ENCODE measurements at places on chromosomes 4 and X.

- DNase-seq: no peak
Observed at GRCh38 chrX:131841496-131842437, 181.3 kb upstream of the STK26 start.

DNA sequence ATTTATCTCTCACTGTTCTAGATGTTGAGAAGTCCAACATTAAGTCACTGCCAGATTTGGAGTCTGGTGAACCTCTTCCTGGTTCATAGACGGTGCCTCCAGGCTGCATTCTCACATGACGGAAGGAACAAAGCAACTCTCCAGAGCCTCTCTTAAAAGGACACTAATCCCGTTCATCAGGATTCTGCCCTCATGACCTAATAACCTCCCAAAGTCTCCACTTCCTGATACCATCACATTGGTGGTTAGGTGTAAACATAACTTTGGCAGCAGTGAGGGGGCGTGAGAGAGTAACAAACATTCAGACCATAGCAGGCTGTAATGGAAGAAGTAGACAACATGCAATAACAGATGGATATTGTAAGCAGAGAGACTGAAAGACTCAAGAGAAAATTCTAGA, 388.6 kb downstream of the PDHA2 start:
- DNase-seq: no peak

DNA sequence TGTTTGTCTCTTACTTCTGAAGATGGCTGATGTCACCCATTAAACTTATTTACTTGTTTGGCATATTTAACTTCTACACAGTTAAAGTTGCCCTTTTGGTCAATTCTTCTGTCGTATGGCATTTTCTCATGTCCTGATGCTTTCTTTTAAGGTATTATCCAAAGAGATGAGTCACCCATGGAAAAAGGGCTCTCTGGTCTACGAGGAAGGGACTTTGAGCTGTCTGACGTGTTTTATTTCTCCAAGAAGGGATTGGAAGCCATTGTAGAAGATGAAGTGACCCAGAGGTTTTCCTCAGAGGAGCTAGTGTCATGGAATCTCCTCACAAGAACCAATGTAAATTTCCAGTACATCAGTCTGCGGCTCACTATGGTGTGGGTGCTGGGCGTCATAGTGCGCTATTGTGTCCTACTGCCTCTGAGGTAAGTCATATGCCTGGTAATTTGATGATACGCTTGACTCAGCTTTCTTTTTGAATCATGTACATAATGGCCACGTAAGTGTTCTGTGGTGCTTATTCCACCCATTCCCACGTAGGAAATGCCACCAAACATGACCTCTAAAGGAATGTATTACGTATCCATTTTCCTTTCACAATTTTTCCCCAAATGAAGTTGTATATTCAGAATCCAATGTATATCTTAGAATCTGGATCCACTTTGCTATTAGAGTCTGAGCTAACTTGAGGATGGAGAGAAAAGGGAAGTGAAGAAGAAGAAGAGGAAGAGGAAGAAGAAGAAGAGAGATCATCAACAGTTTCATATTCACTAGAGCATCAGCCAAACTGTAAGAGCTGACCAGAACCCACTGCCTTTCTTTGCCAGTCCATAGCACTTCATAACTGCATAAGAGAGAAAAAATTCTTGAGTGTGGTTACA, 45.7 kb downstream of the GPAT3 start:
- no peak for DNase-seq

DNA sequence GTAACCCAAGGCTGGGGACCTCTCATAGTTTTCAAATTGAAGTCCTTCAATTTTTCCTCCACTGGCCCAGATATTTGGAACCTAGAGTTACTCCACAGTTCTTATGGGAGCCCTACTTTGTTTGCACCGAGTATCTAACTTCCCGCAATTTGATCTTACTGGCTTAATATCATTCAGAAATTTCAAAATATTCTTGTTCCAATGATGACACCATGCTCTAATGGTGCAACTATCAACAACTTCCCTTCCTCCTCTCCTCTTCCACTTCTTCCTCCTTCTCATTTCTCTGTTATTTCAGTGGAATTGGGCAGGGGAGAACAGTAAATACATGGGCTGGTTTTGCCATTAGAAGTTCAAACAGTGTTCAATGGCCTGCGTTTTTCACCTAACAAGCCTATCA, 20.2 kb downstream of the PDCL2 start:
- DNase-seq: no peak

DNA sequence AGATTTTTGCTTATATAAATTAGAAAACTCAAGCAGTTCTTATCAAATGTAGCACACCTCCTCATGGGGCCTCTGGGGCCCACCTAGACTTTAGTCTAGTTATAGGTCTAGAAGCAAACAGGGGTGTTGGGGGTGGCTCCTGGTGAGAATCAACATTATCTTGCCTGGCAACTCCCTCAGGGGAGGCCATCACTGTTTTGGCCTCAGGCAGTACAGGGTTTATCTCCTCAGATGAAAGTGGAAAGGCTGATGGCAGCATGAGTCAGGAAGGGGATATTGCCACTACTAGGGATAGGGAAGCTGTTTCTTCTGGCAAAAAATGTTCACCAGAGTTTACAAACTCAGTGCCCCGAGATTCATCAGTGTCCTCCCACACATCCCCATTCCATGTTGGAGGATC, 232.4 kb upstream of the BMP3 start:
- no peak for DNase-seq

DNA sequence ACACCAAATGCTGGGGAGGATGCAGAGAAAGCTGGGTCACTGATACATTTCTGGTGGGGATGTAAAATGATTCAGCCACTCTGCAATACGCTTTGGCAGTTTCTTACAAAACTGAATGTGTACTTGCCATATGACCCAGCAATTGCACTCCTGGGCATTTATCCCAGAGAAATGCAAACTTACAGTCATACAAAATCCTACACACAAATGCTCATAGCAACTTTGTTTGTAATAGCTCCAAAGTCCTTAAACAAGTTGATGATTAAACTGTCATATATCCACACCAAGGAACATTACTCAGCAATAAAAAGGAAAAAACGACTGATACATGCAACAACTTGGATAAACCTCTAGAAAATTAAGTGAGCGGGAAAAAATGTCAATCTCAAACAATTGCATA, 12.3 kb downstream of the MID1 start:
- peak; percentile 56 for DNase-seq

GRCh38 chrX:24314019-24314635, at the start of gene SUPT20HL2:
Gene SUPT20HL2 (minus strand): TSS chrX:24314069. CDS start chrX:24313315, 754 bp downstream.
- no peak for DNase-seq

GRCh38 chrX:80879143-80879542, 69.5 kb upstream of the BRWD3 start:
- no peak for DNase-seq

GRCh38 chr4:86247906-86248305, 111.9 kb downstream of the MAPK10 start:
- no peak for DNase-seq

DNA sequence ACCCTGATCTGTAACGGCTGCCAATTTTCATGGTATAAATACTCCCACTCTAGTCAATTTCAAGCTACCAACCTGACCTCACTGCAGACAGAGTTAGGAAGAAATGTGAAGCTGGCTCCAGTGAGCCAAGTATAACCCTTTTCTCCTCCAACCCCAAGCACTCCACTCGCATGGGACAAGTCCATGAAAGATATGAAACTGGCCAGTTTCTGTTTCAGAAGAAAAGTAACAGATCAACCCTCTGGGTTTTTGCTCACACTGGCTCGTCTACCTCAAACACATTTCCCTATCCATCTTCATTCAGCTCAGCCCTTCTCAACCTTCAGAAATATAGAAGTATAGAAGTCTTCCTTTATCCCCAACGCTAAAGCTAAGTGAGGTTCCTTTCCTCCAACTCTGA, 82.4 kb upstream of the NDP start:
- DNase-seq: no peak

GRCh38 chrX:48028091-48028490, 21.3 kb downstream of the SPACA5 start:
- DNase-seq: no peak

DNA sequence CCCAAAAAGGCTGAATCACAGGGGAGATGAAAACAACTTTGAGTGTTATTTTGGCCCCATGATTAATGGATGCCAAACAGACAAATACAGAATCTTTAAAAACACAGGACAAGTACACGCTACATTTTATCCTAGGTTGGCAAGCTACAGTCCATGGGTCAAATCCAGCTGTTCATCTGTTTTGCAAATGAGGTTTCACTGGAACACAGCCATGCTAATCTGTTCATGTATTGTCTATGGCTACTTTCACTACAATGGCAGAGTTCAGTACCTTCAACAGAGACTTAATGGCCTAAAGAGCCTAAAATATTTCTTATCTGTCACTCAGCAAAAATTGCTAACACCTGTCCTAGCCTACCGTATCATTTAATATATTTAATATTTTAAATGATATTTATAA, 1548.5 kb upstream of the IGFBP7 start:
- DNase-seq: no peak

DNA sequence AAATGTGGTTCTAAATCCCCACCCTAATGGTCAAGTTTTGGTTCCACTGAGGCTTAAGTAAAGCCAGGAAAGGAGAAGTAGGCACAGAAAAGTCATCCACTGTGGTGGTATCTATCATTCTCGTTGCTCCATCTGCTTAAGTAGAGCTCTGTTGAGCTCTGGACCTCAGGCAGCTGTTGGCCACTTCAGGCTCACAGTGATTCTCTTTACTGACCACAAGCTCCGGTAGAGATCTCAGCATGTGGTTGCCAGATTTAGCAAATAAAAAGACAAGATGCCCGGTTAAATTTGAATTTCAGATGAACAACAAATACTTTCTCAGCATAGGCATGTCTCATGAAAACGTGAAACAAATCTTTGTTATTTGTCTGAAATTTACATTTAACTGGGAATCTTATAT, 132.3 kb upstream of the PTCHD1 start:
- DNase-seq: no peak

GRCh38 chr4:25827373-25827772, 35.4 kb downstream of the SEL1L3 start:
- DNase-seq: no peak

DNA sequence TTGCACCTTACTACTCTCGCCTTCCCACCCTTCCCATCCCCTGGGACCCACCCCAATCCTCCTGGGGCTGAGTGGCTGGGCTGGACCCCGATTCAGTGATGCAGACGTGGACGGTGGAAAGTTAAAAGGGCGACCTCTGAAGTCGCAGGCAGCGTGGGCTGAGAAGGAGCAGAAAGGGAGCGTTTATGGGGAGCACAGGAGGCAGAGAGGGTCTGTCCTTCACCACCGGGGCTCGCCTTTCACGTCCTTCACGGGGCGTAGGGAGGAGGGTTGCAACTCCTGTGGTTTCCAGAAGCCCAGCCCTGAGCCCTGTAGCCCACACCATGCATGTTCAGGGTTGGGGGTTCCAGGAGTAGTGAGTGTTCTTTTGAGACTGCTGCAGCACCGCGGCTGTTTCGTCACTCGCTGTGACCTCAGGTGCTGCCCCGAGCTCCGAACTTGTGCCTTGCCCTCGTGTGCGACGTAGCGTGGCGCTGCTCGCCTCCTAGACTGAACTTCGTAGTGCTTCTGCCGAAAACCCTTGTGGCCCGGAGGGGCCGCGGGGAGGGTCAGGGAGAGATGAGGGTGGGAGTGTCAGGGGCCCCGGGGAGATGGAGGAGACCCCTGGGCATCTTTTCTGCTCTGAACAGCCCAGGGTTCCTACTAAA, 1.6 kb downstream of the NHS start:
- no peak for DNase-seq

DNA sequence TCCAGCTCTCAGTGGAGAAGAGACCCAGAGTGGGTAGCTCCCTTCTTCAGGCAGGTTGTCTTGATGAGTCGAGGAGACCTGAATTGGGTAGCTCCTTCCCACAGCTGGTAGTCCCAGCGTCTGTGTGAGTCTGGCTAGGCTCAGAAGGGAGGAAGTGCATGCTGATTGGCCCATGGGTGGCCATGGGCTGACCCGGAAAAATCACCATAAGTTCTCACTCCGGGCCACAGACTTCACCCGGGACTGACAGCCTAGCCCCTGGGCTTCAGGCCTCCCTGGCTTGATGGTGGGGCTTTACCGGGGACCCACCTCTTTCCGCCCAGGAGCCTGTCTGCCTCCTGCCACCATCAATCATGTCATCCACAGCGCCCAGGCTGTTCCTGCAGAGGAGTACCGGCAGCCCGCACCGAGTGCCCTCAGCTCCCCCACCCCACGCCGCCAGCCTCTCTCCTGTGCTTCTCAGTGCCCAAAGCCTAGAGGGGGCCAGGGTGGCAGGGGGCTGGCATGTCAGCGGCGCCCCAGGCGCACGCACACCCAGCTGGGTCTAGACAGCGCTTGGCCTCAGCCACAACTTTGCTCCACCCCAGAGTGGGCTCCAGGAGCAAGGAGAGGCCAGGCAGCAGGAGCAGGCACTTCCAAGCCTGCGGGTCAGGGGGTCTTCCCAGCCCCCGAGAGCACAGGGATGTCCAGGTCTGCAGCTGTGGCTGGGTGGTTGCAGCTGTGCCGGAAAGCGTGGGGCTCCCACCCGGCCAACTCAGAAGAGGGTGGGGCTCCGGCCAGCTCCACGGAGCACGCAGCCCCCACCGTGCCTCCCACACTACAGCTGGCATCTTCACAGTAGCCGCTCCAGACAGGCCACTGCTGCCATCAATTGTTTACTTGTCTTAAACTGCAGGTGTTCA, 16.1 kb upstream of the SAT1 start:
- DNase-seq: no peak

- peak; percentile 16 for DNase-seq
Observed at GRCh38 chr4:76634220-76634619, 199.2 kb downstream of the SHROOM3 start.

DNA sequence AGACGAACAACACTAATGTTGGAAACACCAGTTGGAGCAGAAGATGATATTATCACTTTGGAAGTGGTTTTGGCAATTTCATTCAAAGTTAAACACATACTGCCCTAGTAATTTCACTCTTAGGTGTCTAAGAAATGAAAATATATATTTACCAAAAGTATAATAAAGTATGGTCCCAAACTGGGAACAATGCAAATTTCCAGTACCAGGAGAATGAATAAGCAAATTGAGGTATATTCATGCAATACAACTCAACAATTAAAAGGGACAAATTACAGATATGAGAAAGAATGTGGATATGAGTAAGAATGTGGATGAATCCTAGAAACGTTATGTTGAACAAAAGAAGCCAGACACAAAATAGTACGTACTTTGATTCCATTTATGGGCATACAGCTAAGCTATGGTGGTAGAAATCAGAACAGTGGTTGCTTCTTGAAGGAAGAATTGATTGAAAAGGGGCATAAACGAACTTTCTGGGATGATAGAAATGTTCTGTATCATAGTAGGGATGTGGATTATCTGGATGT, 10.0 kb downstream of the ELMOD2 start:
- no peak for DNase-seq

GRCh38 chrX:44310227-44310626, 33.2 kb downstream of the EFHC2 start:
- no peak for DNase-seq

GRCh38 chrX:86887341-86887740, 630.3 kb upstream of the KLHL4 start:
- no peak for DNase-seq

- DNase-seq: no peak
Observed at GRCh38 chr4:83146841-83147240, 32.3 kb upstream of the PLAC8 start.

GRCh38 chrX:121333942-121334341, 286.5 kb downstream of the GLUD2 start:
- no peak for DNase-seq

Data from AG04450 (cell line).